Colonic mucosa (tissue), 4 donors: ENCODE measurements at places on chromosomes 6 and 20. TPM values are rescaled to one million over a fixed set of nuclear protein-coding genes. Genes with fewer than 3 reads are reported as not detected.

Gene PI16
- 1.2 TPM for total RNA-seq

Gene DIDO1
- 50.4 TPM for total RNA-seq

Gene WFDC6
- total RNA-seq = not detected

Gene B3GAT2
- not detected for total RNA-seq

Gene CASS4
- 0.98 TPM for total RNA-seq

Gene HLA-DRB1
- 22.5 TPM for total RNA-seq

DNA sequence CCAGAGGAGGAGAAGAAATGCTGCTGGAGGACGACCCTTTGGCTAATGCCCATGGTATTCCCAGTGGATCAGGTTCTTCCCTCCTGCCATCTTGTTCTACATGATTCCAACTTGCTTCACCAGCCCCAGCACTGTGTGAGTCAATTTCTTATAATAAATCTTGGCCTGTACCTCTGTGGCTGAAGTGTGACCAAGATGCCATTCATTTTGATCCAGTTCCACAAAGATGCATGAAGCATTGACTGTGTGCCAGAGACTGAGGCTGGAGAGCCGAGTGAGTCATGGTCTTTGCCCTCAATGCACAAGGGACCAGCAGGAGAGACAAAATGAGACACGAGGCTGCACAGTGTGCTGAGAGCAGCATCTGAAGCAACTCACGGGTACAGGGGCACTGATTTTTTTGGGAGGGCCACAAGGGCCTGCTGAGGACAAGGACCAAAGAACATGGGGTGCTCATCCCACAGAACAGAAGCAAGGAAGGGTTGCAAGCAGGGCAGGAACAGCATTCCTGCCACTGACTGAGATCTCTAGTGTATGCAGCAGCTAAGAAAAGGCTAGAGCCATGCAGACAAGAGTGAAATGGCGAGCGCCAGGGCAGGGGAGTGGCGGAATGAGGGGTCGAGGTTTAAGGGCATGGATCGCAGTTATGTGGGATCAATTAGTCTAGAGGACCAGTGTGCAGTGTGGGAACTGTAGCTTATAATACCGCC is 207.0 kb downstream of the THBS2 start:
- no peak overlapping the region for H3K27ac ChIP-seq
- no peak overlapping the region for H3K4me3 ChIP-seq
- H3K36me3 ChIP-seq = no peaks in the 10 kb centered on the region
- no peak for DNase-seq
- no peaks in the 10 kb centered on the region for H3K4me1 ChIP-seq

DNA sequence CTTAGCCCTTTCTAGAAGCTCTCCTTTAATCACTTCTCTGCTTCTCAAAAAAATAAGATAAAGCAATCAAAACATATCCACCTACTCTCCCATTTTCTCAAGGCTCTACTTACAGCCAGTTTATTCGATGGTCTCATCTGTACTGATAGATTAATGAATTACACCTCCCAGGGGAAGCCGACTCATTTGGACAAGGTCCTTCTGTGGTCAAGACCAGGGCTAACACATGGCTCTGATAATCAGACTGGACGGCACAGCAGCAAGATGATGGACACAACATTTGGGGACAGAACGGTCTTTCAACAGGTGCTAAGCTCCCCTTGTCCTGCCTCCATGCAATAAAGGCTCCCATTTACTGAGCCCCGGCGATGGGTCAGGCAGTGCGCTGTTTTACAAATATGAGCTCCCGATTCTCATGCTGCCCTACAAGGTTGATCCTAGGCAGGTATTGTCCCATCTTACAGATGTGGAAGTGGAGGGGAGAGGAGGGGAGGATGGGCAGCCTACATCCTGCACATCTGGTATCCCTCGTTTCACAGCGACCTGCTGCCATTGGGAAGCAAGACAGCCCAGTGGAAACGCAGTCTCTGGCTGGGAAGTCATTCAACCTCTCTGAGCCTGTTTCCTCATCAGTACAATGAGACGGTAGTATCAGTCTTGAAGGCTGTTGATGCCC is 15.7 kb downstream of the CPNE5 start:
- no peak overlapping the region for H3K27ac ChIP-seq
- H3K4me1 ChIP-seq = no peaks in the 10 kb centered on the region
- DNase-seq = no peak

DNA sequence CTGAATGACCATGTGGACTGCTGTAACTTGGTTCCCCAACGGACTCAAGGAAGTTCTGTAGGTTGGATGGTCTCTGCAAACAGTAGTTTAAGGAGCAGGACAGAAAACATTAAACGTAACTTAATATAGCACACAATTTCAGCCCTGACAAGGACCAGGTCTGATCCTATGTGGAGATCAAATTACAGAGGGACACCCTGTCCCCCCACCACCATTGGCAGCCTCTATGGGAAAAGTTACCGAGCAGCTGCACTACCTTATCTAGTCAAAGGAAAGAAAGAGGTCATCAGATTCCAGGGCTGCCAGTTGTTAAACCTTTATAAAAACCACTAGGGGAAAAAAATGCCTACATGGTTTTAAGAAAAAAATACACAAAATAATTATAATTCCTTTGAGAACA is 191.5 kb upstream of the RSPO3 start:
- H3K4me3 ChIP-seq = no peak overlapping the region
- no peaks in the 10 kb centered on the region for H3K4me1 ChIP-seq
- no peak for DNase-seq
- no peaks in the 10 kb centered on the region for H3K27me3 ChIP-seq
- no peak overlapping the region for H3K27ac ChIP-seq
- H3K36me3 ChIP-seq = no peaks in the 10 kb centered on the region

DNA sequence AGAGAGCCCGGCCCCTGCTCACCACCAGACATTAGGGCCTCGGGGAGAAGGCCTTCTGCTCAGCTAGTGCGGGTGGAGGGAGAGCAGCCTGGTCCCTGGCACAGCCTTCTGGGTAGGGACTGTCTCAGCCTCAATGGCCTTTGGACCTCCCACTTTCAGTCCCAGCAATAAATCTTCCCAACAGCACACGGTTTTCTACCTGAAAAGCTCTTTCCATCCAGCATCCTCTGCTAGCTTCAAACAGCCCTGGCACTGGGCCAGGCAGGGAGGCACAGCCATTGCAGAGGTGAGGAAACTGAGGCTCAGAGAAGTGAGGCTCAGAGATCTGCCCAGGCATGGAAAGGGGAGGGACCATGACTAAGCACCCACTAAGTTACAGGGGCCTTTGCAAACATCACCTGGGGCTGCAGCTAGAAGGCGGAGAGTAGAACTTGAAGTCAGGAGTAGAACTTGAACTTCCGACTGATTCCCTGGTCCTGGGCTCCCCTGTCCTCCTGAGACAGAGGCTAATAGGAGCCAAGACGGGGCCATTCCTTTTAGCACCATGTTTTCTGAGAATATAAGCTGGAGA is 43.9 kb upstream of the NOL4L start:
- DNase-seq = no peak
- peaks cover 4% of the 10 kb centered on the region for H3K4me1 ChIP-seq
- H3K27me3 ChIP-seq = peaks cover 5% of the 10 kb centered on the region
- no peaks in the 10 kb centered on the region for H3K36me3 ChIP-seq
- H3K27ac ChIP-seq = no peak overlapping the region
- H3K4me3 ChIP-seq = no peak overlapping the region

DNA sequence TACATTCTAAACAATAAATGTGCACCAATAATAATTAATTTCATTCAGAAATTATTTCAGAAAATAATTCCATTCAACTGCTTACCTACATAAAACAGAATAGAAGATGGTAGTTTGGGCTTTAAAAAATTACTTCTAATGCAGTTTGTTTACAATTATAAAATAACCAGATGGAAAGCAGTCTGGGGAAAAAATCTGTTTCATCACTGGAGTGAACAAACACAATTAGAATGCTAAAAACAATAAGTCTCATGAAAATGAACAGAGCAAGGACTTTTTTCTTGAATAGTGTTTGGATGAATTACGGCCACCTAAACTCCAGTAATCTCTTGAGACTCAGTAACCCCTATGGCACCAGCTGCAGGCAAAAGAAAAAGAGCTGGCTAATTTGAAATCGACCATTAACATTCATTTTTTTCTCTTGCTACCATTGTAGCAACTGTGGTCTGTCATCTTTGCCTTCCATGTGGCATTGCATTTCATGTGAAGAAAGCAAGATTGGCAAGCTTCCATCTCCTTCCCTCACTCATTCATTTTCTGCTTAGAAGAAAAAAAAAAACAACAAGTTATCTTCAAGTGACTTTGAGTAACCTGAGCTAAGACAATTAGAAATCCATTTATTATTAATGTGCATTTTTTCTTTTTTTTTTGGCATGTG is 88.4 kb upstream of the CEP85L start:
- H3K27me3 ChIP-seq = no peaks in the 10 kb centered on the region
- no peak overlapping the region for H3K27ac ChIP-seq
- H3K4me3 ChIP-seq = no peak overlapping the region
- H3K36me3 ChIP-seq = no peaks in the 10 kb centered on the region

GRCh38 chr20:20487811-20488210 is 119.9 kb downstream of the INSM1 start:
- DNase-seq = no peak
- no peaks in the 10 kb centered on the region for H3K4me1 ChIP-seq
- no peak overlapping the region for H3K4me3 ChIP-seq
- no peaks in the 10 kb centered on the region for H3K27me3 ChIP-seq

- DNase-seq = peak; percentile 49
- H3K36me3 ChIP-seq = peaks cover 3% of the 10 kb centered on the region
- H3K4me3 ChIP-seq = peak overlapping the region; percentile 72
- peaks cover 6% of the 10 kb centered on the region for H3K4me1 ChIP-seq
- no peaks in the 10 kb centered on the region for H3K27me3 ChIP-seq
Observed at GRCh38 chr6:43368259-43369160, 937 bp downstream of the ZNF318 start.

GRCh38 chr6:139841794-139842215 is 467.4 kb upstream of the CITED2 start:
- no peak overlapping the region for H3K27ac ChIP-seq
- no peaks in the 10 kb centered on the region for H3K36me3 ChIP-seq
- no peaks in the 10 kb centered on the region for H3K4me1 ChIP-seq
- DNase-seq = no peak

GRCh38 chr6:46072866-46073265 is 56.9 kb upstream of the ENPP4 start:
- H3K36me3 ChIP-seq = no peaks in the 10 kb centered on the region
- DNase-seq = no peak
- H3K4me1 ChIP-seq = no peaks in the 10 kb centered on the region
- H3K27me3 ChIP-seq = no peaks in the 10 kb centered on the region
- H3K27ac ChIP-seq = no peak overlapping the region

GRCh38 chr20:1323830-1324597 is 4.9 kb downstream of the SDCBP2 start:
- peak overlapping the region; percentile 62 for H3K27ac ChIP-seq
- DNase-seq = no peak

DNA sequence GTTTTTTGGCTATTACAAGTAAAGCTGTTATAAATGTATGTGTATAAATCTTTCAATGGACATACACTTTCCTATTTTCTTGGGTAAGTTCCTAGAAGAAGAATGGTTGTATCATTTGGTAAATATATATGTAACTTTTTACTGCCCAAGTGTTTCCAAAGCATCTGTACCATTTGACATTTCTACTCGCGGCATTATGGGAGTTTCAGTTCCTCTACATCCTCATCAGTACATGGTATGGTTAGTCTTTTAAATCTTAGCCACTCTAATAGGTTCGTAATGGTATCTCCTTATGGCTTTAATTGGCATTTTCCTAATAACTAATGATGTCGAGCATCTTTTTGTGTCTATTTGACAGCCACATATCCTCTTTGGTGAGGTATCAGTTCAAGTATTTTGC is 12.9 kb downstream of the SNPH start:
- no peak overlapping the region for H3K4me3 ChIP-seq
- H3K27me3 ChIP-seq = no peaks in the 10 kb centered on the region
- no peaks in the 10 kb centered on the region for H3K4me1 ChIP-seq
- H3K27ac ChIP-seq = no peak overlapping the region
- H3K36me3 ChIP-seq = no peaks in the 10 kb centered on the region
- DNase-seq = no peak

GRCh38 chr20:62010551-62011402 is 54.9 kb downstream of the TAF4 start:
- peak; percentile 55 for DNase-seq
- no peaks in the 10 kb centered on the region for H3K4me1 ChIP-seq
- no peaks in the 10 kb centered on the region for H3K27me3 ChIP-seq

- peak overlapping the region; percentile 54 for H3K27ac ChIP-seq
- peak; percentile 77 for DNase-seq
- no peaks in the 10 kb centered on the region for H3K27me3 ChIP-seq
- no peaks in the 10 kb centered on the region for H3K36me3 ChIP-seq
- peaks cover 6% of the 10 kb centered on the region for H3K4me1 ChIP-seq
Observed at GRCh38 chr6:47519279-47519678, 41.7 kb downstream of the CD2AP start.

DNA sequence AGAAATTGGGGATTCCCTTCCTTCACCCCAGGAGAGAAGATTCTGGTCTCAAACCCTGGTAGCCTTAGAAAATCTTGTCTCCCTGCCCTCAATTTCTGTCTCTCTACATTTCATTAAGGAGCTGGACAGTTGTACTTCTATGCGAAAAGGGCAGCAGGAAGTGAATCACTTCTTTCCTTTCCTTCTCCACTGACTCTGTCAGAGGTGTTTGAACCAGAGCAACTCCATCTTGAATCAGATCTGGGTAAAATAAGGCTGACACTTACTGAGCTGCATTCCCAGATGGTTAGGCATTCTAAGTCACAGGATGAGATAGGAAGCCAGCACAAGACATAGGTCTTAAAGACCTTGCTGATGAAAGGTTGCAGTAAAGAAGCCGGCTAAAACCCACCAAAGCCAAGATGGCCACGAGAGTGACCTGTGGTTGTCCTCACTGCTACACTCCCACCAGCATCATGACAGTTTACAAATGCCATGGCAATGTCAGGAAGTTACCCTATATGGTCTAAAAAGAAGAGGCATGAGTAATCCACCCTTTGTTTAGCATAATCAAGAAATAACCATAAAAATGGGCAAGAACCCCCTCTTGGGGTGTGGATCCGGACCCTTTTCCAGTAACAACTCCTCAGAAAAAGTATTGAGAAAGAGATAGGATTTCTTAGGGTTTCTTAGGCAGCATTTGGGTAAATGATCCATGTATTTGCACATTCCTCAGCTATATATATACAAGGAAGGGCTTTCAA is 95.8 kb upstream of the PLCB4 start:
- no peaks in the 10 kb centered on the region for H3K27me3 ChIP-seq
- H3K36me3 ChIP-seq = no peaks in the 10 kb centered on the region
- no peak overlapping the region for H3K4me3 ChIP-seq
- no peak overlapping the region for H3K27ac ChIP-seq

- H3K36me3 ChIP-seq = no peaks in the 10 kb centered on the region
- H3K27me3 ChIP-seq = no peaks in the 10 kb centered on the region
- no peak overlapping the region for H3K27ac ChIP-seq
Observed at GRCh38 chr6:70336996-70337742, 34.3 kb upstream of the COL9A1 start.

DNA sequence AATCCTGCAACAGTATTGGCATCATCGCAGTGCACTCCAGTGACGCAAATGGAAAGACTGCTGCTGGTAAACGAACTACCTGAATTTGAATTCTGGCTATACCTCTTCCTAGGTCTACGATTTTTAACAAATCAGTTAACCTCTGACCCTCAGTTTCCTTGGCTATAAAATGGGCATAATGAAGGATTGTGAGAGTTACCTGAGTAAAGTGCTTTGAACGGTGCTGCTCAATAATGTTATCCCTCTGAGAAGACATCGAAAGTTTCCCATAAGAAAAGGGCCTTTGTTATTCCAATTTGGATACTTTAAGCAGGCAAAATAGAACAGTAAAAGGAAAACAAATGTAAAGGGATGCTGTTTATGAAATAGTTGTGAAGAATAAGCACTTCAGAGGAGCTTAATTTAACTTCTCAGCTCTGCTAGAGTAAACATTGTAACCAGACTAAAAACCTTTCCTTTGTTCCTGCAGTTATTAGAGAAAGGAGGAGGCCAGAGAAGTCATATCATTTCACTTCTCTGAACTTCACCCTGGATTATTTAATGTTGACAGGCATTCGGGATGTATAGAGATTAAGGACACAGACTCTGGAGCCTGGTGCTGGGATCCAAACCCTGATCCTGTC is 5.8 kb downstream of the SGK1 start:
- H3K27ac ChIP-seq = no peak overlapping the region
- no peaks in the 10 kb centered on the region for H3K27me3 ChIP-seq
- H3K4me3 ChIP-seq = no peak overlapping the region
- no peak for DNase-seq
